Stimulated activated CD4-positive, alpha-beta T cell treated with anti-CD3 and anti-CD28 coated beads, Interleukin-2, amount 100 ng/mL, for 4 hours (primary cell): ENCODE measurements at places on chromosomes 16 and 17.

DNA sequence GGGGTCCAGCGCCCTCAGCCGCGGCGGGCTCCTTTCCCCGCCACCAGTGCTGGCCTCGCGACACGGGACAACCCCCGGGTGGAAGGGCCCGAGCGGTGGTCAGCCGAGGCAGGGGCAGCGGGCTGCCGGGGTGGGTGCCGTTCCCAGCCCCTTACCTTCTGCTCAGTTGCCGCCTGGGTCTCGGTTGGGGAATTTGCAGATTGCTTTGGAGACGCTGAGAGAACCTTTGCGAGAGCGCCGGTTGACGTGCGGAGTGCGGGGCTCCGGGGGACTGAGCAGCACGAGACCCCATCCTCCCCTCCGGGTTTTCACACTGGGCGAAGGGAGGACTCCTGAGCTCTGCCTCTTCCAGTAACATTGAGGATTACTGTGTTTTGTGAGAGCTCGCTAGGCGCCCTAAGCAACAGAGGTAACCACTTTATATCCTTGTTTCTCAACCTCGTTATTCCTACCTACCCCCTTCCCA is 381 bp downstream of the CTNS start:
- DNase-seq, result no peak

GRCh38 chr17:81376946-81377714 is 18.1 kb upstream of the BAHCC1 start:
- no peak for DNase-seq

- no peak for DNase-seq
Observed at GRCh38 chr16:77782694-77783093, 5.7 kb upstream of the VAT1L start.

DNA sequence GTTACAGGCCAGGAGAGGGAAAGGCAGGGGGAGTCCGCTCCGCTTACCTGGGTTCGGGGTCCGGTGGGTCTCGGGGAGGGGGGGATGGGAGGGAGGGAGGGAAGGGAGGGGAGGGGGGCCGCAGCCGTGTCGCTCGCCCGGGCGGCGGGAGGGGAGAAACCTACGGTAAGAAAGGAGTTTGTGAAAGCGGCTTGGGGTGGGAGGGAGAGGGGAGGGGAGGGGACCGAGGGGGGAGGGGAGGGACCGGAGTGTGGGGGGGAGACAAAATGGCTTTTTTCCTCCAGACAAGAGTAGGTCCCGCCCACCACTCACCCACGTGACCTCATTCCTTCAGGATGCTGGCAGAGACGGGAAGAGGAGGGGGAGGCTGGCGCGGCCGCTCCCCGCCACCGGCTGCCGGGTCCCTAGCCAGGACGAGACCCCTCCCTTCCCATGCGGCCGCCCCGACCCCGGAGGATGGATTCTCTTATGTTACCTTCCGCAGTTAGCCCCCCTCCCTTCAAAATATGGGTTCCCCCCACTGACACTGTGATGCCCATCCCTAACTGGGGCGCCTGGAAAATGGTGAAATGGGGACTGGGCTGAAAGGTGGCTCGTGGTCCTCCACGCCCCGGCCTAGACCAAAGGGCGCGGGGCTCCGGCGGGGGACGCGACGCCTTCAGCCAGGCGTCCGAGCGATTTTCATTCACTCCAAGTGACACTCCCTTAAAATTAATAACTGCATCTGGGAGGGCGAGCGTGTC is at the start of gene PCGF2:
Gene PCGF2, minus strand, starts transcription at position 188 of the 743 bp plus-strand sequence. CDS start 7,934 bp downstream, outside the sequence.
- no peak for DNase-seq

DNA sequence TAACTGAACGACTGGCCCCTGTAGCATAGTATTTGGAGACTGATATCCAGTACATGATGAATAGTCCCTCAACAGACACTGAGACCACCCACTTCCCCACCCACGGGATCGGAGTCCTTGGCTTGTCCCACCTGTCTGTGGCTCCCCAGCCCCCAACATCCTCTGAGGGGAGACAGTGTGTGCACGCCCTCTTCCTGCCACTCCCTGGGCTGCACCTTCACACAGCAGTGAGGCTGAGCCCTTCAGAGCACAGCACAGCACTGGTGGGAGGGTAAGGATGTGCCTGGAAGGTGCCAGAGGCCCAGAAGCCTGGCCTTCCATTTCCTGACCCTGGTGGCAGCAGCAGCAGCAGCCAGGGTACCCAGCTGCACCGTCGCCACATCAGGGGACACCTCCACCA is 11.0 kb downstream of the DNASE1 start:
- peak; percentile 21 for DNase-seq

DNA sequence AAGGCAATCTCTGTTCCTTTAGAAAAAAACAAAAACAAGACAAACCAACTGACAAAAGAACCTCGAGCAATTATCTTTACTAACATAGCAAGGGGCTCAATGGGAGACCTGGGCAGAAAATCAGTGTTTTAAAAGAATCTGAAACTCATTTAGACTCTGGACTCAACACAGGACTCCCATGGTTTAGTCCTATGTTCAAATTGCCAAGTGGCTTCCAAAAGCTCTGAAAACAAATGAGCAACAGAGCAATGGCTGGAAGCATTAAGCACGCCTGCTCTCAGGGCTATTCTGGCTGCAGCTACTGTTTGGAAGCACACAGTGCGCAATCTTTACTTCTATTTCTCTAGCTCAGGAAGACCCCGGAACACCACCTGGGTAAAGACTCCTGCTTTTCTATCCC is 162.0 kb downstream of the AATF start:
- DNase-seq, result no peak

GRCh38 chr16:53055541-53056391 is 975 bp downstream of the CHD9 start:
- no peak for DNase-seq

GRCh38 chr17:2025220-2025621 is at the start of gene RTN4RL1:
RTN4RL1 (minus strand) TSS chr17:2025334; CDS start chr17:2024865, 469 bp downstream.
- DNase-seq, result peak; percentile 77

DNA sequence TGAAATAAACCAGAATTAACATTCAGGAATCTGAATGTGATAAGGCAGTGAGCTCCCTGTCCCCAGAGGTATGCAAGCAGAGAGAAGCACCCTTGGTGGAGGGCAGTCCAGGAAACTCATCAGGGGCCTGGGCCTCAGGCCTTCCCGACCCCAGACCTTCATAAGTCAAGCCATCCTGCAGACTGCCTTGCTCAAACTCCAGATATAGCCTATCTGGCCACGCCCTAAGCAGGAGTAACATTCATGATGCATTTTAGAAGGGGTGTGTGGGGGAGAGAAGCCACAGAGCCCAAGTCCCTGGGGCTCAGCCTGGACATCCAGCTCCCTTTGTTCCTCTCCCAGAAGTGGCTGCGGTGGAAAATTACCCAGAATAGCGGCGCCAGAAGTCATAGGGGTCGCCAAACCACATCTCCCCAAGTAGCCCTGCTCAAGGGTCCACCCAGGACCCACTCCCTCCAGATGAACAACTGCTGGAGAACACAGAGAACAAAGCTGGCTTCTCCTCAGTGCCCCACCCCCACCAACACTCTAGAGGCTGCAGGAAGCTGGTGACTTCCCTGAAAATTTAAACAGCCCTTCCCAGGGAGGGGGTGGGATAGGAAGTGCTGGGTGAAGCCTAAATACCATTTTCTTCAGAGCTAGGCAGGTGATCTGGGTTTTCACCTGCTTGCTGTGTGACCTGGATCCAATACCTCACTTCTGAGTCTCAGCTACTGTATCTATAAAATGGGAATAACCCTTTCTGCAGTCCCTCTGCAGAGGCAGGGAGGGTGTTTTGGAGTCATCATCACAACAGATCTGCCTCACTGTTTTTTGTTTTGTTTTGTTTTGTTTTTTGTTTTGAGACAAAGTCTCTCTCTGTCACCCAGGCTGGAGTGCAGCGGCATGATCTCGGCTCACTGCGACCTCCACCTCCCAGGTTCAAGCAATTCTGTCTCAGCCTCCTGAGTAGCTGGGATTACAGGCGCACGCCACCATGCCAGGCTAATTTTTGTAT is 1.5 kb upstream of the SREBF1 start:
- no peak for DNase-seq

DNA sequence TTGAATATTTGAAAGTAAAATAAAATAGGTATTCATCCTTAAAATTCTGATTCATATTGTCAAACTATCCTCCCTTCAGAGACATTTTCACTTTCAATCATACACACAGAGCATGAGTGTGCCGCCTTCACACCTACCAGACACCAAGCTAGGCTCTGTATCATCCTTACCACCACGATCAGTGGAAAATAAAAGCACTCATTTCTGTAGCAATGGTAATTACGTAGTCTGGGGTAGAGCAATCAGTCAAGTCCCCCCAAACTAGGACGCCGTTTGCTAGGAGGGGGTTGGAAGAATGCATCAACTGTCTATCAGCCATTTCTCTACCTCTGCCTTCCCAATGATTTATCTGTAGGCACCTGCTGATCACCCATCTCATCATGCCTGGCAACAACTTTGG is 84.6 kb upstream of the GRIN2A start:
- no peak for DNase-seq

DNA sequence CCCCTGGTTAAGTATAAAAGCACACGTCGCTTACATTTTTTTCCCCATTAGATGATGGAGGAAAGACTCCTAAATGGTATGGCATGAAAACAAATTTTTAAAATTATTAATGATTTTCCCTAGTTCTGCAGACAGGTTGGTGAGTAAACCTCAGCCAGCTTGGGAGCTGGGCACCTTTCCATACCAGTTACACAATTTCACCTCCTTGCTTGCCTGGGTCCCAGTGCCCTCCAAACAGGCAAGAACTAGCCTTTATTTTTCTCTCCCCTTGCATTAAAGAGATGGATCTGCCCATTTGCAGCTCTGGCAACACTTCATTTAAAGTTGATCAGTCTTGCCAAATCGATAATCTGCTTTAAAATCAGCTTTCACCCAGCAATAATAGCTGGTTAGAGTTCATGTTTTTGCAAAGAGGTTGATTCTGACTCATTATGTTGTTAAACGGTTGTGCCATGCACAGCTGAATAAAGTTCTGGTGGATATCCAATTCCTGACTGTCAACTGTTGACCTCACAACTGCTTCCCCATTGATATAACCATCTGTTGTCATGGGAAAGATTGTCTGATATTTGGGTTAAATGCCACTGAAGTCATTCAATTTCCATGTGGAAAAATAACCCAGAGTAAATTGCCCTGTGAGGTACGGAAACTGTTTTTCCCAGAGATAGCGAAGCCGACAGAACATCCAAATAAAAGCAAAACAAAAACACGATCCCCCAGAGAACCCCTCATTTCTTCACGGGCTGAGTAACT is 1.3 kb downstream of the C17orf58 start:
- DNase-seq, result no peak

- DNase-seq, result no peak
Observed at GRCh38 chr16:11025120-11025531, 80.8 kb downstream of the CLEC16A start.

- no peak for DNase-seq
Observed at GRCh38 chr16:56625943-56626654, 518 bp downstream of the MT1E start.

- DNase-seq, result no peak
Observed at GRCh38 chr17:29357821-29358232, 32.3 kb upstream of the TAOK1 start.

GRCh38 chr17:81806461-81807209 is 2.7 kb downstream of the GCGR start:
- no peak for DNase-seq

DNA sequence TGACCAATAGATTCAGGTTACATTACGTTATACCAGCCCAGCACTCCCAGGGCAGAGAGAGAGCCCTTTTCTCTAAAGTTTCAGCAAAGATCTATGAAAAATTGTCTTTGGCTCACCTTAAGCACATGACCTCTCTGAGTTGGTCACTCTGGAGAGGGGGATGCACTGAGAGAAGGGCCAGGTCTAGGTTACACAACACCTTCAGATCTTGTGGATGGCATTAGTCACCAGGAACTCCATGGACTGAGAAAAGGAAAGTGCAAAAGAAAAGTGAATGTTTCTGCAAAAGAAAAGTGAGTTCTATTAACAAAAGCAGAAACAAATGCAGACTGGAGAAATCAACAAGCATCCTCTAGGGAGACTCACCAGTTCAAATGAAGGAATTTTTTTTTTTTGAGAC is 253.3 kb upstream of the SALL1 start:
- DNase-seq, result no peak

DNA sequence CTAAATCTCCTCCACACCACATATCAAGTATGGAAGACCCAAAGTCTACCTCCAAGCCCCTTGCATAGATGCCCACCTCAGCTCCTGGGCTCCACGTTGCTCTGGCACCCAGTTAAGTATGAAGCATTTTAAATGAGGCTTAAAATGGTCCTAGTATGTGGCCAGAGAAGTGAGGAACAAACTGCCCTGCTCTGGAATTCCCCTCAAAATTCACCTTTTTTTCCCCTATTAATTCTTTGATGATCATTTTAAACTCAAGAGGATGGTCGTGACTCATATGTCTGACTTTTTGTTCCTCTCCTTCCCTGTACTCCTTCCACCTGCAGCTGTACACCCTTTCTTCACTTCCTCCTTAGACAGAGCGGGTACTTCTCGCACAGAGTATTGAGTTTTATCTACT is 234.5 kb upstream of the MYOCD start:
- no peak for DNase-seq

DNA sequence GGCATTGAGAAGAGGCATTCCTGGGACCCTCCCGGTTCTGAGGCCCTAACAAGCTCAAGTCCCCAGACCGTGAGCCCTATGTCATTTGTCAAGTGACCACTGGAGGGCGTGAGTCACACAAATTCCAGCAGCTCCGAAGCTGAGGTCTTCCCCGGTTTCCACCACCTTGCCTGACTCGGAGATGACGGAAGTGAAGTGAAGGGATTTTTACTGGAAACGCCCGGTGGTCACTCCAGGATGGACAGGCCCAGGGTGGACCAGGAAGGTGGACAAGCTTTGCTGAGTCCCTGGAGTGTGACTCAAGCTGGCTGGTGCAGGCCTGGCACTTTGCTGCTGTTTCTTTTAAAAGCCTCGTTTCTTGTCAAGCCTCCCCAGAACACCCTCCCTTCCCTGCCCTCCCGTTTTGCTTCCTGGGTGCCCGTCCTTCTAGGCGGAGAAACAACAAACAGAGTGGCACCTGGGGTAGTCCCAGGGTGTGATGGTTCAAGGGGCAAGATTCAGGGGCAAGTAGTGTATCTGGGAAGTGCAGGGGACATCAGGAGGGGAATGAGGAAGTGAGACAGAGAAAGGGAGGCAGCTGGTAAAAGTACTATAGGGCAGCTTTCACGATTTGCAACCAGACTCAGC is 5.3 kb upstream of the NOS2 start:
- DNase-seq, result peak; percentile 68

GRCh38 chr17:10772425-10773380 is 31.2 kb downstream of the TMEM238L start:
- DNase-seq, result no peak
